ENCODE measurements at places on chromosomes 5 and 9.

DNA sequence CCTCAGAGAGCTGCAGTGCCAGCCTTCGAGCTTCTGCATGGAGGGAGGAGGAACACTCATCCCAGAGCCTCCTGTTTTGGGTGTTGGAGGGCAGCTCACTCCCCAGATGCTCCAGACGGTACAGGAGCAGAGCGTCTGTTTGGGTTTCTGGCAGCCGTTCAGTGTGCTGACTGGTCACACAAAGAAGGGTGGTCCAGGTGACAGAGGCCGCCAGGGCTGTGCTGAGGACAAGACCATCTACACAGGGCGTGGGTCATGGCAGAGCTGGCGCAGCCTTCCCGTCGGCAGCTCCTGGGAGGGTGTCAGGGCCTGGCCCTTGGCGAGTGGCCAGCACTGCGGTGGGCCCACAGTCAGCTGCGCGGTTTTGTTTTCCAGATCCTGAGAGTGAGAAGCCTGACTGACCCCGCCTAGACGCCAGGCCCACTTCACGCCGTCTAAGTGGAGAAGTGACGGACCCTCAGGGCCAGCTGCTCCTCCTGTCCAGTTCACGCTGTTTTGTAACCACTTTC lies 131.4 kb upstream of the FAM120A start:
- DNase-seq, result no peak

DNA sequence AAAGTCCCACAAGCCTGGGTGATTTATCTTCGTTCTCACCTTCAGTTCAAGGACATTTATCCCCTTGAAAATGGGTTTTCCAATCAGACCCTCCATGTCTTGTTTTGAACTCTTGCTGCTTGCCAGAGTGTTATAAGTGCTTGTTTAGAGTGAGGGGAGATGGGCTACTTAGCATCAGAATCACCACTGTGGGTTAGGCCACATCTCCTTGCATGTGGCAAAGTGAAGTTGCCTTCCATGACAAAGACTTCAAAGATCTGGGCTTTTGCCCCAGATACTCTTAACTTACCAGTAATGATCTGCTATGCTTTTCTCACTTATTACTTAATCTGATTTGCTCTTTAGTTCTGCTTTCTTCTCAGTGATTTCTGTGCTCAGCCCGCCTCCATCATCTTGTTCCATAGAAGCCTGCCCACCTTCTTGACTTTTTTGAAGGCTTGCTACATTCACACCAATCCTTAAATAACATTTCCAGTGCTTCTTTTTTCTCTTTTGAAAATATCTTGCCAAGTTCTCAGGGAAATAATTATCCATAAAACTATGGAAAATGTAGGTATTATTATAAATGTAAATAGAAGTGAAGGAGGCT lies 39.0 kb downstream of the GPR21 start:
- no peak for DNase-seq

GRCh38 chr5:72996632-72997031 lies 40.8 kb downstream of the FCHO2 start:
- DNase-seq, result no peak

- DNase-seq, result no peak
Measured at GRCh38 chr5:95788493-95788892, 34.0 kb downstream of the GLRX start.

DNA sequence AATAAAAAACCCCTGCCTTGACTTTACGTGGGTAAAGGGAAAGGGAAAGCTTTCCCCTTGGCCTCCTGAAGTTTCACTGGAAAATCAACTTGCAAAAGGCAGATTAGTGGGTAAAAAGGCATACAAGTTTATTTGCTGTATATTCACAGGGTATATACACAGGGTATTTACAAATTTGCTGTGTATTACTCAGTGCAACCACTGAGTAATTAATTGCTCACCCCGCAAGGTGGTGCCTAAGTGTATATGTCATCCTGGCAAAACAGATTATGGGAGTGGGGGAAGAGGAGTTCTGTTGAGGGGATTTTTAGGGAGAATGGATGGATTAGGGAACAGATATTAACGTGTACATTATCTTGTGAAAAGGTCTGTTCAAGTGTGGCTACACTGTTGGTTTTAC lies 7.1 kb upstream of the RARS1 start:
- no peak for DNase-seq

GRCh38 chr9:122325124-122325523 lies 45.7 kb upstream of the PTGS1 start:
- no peak for DNase-seq

DNA sequence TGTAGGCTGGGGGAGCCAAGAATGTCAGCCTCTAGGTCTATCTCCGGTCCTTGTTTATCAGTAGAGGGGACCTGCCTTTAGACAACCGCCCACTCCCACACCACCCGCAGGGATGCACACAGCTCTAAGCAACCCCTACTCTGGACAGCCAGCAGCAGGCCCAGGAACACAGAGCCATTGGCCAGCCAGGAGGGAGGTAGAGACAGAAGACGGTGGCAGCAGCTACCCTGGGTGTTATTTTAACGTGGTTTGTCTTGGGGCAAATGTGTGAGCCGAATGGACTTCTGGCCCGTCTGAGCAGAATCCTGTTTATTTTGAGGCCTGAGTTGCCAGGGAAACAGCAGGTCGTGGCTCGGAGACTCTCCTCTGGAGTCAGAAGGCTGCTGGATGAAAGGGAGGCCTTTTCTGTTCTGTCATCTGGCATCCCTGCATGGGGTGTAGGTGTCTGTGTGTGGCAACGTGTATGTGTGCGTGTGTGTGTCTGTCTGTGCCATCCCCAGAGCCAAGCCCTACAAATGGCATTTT lies 382 bp upstream of the FGF1 start:
- DNase-seq, result no peak

DNA sequence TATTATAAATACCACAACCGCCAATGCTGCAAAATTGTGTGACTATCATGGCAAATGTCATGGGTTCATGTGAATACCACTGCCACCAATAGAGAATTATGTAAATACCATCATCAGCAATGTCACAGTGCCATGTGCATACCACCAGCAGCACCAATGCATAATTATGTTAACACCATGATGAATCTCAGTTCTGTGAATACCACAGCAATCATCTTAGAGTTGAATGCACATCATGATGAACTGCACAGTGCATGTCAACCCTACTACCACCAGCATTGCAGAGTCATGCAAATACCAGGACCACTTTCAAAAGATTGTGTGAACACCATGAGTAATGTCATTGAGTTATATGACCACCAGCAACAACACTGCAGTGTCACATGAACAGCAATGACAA lies 63.2 kb downstream of the SHC3 start:
- no peak for DNase-seq

- DNase-seq, result peak; percentile 26
Measured at GRCh38 chr9:113963017-113963620, 87.0 kb downstream of the ZNF618 start.

DNA sequence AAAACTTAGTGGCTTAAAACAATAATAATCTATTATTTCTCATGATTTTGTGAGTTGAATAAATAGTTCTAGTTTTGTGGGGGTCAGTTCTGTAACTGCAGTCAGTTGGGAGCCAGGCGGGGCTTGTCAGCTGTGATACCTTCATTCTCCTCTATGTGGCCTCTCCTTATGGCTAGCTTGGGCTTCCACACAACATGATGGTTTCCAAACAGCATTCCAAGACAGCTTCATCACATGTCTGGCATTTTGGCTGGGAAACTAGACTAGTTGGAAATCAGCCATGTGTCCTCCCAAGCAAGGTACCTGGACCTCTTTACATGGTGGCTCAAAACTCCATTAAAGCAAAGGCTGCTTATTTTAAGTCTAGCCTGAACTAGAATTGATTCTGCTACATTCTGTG lies 61.4 kb upstream of the RANBP3L start:
- no peak for DNase-seq

DNA sequence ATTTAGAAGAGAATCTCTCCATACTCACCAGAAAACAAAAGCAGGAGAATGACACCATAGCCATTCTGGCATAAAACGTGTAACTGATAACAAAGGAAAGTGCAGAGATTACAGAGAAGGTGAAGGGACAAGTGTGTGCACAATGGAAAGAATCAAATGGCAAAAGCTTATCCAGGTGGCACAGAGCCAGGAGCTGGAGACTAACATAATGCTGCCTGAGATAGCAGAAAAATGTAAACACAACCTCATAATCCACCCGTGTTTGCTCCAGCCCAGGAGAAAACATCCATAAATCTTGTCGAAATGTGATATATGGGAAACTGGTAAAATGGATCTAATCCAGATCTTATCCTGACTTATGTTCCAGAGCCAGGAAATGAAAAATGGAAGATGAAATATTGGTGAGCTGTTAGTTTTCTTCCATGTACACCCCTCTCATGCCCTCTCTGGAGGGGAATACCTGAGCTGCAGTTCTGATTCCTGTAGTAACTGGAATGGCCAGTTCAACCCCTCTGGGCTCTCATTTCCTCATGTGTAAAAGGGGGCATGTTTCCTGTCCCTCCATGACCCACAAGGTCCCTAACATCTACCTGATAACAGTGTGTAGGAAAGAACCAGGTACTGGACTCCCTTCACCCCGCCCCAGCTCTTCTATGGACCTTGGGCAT lies 212.3 kb upstream of the DAPK1 start:
- DNase-seq, result no peak

- DNase-seq, result no peak
Measured at GRCh38 chr5:169670769-169671525, 33.9 kb downstream of the DOCK2 start.

- DNase-seq, result no peak
Measured at GRCh38 chr5:72402381-72402890, 82.3 kb downstream of the PTCD2 start.

DNA sequence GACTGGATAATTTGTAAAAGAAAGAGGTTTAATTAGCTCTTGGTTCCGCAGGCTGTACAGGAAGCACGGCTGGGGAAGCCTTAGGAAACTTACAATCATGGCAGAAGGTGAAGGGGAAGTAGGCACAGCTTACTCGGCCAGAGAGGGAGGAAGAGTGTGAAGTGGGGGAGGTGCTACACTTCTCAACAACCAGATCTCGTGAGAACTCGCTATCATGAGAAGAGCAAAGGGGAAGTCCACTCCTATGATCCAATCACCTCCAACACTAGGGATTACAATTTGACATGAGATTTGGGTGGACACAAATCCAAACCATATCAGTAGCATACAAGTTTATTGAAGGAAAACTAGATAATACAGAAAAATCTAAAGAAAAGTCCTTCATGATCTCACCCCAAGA lies 39.9 kb downstream of the NEURL1B start:
- DNase-seq, result no peak

GRCh38 chr9:112043423-112043822 lies 131.7 kb downstream of the SUSD1 start:
- DNase-seq, result no peak

- no peak for DNase-seq
Measured at GRCh38 chr9:132806723-132807421, 71.2 kb downstream of the AK8 start.

- no peak for DNase-seq
Measured at GRCh38 chr5:179729727-179730126, 2.9 kb upstream of the MAML1 start.

DNA sequence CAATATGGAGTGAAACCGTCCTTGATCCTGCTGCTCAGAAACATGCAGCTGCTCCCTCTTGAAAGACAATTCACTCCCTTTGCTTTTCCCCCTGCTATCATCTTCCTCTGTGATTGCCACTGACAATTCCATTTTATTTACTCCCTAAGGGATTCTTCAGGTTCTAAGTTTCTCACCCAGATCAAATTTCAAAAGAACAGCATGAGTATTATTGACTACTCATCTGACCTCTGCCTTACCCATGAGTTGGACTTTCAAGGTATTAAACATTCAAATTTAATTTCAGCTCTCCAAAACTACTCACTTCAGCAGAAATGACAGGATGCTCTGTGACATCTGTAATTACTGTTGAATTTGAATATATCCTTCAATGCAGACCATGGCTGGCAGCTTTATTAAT lies 236.5 kb upstream of the HAPLN1 start:
- no peak for DNase-seq

- DNase-seq, result no peak
Measured at GRCh38 chr5:125274211-125274610, 527.8 kb upstream of the ZNF608 start.

DNA sequence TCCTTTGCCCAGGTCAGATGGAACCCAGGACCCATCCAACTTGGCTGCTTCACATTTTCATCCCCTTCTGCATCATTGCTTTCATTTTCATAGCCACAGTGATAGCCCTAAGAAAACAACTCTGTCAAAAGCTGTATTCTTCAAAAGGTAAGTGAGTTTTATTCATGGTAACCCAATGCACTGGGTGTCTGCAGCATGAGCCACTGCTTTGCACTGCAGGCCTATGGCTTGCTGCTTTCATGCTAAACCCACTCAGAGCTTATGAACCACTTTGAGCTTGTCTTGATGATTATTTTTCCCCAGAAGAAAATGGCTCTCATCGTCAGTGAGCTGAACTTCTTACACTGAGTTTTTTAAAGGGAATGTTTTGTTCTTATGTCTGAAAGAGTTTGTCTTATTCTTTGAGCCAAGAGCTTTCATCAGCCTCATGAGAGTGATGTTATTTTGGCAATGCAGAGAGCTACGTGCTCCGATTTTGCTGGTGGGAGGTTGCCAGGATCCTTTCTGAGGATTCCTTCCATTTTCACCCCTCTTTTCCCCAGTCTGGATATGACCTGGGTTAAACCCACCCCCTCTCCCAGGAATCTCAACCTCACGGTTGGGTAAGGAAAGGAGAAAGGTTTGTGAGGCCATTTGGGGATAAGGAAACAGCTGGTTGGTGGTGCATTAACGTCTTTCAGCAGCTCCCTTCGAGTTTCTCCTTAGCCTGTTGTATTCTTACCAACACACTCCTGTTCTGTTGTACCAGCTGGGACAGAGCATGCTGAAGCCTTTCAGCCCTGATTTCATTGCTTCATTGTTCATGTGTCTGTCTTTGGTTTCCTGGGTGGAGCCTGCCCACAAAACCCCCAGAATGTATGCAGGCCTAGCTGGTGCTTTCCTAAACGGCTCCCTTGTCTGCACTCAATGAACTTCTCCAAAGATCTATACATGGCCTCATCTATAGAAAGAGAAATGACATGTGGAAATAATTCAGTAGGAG lies 47.6 kb downstream of the PDCD1LG2 start:
- DNase-seq, result no peak

DNA sequence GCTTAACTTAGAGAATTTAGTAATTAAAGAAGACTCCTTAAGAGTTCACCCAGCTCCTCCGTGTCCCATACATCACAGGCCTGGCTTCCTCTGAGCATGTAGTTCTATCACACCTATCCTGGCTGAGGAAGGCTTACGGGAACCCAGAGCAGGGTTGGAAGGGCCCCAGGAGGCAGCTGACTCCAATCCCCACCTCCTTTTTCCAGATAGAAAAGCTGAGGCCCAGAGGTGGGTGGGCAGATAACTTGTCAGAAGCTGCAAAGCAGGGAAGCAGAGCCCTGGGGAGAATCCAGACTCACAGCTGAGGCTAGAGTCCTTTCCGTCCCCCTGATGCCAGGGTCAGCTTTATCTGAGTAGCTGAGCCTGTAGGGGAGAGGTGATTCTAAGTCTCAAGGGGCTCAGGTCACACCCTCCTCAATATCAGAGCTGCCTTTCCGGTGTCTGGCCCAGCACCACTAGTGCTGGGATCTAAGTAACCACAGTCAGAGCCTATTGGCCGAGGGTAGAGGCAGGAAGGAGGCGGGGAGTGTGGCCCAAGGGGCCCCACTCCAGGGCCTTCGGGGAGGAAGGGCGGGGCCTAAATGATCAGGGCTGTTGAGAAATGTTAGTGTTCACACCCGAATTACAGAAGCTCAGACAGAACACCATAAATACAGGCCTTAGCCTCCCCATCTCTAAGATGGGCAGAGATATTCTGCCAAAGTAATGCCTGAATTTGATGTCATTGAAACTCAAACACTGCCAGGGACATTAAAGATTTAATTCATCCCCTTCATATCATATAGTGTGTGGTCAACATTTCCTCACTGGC lies 9.9 kb downstream of the CCDC69 start:
- DNase-seq, result peak; percentile 84

- DNase-seq, result no peak
Measured at GRCh38 chr5:96384353-96384752, 48.7 kb downstream of the PCSK1 start.

Data from stimulated activated CD4-positive, alpha-beta T cell treated with anti-CD3 and anti-CD28 coated beads, TNF-alpha, amount 100 ng/mL, for 48 hours (primary cell).